ENCODE measurements at places on chromosomes 3 and 15.

GRCh38 chr3:66279168-66279567, 58.4 kb downstream of the SLC25A26 start:
- DNase-seq, result no peak

DNA sequence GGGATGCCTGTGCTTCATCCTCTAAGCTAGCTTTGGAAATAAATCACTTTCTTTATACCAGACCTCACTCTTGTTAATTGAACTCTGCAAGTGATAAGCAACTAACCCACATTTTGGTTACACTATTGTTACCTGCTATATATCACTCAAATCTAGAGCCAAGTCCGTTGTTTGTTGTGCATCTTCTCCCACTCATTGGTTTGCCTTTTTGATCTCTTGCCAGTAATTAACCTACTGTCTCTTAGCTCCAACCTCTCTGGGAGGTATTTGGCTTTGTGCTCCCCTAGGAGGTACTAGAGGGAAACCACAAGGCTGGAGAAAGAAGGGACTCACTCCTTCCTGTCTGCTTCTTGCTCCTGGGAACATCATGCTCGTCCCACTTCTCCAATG, 12.8 kb upstream of the CRBN start:
- DNase-seq, result no peak

DNA sequence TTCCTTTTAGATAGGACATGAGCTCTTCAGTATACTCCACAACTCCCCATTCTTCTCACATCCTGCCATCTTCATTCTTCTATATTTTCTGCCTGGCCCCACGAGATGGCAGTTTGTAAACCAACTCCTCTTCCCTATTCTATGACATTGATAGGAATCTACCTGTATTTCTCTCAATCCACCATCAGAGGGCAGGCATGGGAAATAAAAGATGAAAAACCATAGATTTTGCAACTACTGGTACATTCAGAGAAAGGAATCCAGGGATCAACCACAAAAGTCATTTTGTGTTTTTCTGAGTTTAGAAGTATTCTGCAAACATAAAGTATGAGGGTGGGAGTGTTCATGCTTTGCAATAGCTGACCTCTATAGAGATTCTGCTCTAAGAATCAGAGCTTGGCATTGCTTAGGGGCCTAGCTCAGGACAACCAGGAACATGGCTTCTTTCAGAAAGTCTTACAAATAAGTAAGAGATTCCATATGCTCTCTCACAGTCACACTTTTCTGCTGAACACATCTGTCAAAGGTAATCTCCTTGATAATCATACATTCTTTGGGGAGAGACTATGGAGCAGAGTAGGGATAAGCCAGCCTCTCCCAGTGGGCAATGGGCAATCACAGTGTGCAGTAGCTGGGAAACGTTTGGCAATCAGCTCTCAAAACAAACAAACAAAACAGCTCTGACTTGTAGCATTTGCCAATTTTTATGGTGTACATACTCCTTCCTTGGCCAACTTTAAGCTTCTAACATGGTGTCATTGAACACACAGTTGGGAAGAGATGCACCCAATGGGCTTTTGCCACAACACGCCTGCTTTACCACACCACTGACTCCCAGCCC, 43.1 kb upstream of the SLC25A36 start:
- peak; percentile 41 for DNase-seq

DNA sequence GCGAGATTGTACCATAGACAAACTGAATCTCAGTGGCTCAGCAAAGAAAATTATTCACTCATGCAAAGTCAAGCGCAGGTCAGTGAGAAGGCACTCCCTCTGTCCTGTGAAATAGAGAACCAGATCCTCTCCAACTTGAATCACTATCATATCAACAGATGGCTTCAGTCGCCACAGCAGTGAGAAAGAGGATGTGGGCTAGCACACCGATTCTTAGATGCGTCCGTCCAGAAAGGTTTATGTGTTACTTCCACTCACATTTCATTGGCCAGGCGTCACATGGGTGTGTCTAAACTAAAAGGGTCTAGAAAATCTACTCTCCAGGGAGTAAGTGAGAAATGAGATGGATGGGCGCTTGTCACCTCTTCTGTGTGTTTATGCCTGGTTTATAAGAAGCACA, 141.6 kb upstream of the KBTBD8 start:
- no peak for DNase-seq

GRCh38 chr3:123314359-123315270, 112.9 kb downstream of the SEC22A start:
- DNase-seq, result peak; percentile 98

- no peak for DNase-seq
These were observed 58.0 kb downstream of the CHD2 start for GRCh38 chr15:92958105-92958504.

- no peak for DNase-seq
These were observed 2.5 kb upstream of the PLCH1 start for GRCh38 chr3:155747286-155747945.

- no peak for DNase-seq
These were observed 531.9 kb downstream of the AGBL1 start for GRCh38 chr15:86611417-86612040.

- DNase-seq, result no peak
These were observed 48.0 kb upstream of the RAB6B start for GRCh38 chr3:133943639-133944141.

DNA sequence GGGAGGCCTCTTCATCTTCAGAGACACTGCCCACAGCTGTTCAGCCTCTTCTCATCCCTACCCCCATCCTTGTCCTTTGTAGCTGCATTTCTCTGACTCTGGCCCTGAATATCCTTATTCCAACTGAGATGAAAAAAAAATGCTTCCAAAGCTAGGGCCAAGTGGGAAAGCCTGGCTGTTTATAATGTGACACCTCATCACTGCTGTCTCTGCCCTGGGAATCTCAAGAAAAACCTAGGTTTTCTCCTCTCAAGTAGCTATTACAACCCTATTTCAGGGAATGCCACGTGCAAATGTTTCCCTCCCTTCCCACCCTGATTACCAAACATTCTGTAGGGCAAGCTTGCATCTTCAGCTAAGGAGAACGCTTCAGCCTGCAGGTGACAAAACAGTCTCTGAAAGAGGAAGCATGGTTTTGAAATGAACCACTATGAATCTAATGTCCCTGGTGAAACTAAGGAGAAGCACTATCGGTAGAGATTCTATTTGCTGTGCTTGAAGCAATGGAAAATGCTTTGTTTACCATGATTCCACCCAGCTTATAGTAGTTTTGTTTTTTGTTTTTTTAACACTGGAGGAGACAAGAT, 65.4 kb downstream of the USF3 start:
- DNase-seq, result no peak

- no peak for DNase-seq
These were observed 36.4 kb upstream of the ABHD2 start for GRCh38 chr15:89051875-89052274.

DNA sequence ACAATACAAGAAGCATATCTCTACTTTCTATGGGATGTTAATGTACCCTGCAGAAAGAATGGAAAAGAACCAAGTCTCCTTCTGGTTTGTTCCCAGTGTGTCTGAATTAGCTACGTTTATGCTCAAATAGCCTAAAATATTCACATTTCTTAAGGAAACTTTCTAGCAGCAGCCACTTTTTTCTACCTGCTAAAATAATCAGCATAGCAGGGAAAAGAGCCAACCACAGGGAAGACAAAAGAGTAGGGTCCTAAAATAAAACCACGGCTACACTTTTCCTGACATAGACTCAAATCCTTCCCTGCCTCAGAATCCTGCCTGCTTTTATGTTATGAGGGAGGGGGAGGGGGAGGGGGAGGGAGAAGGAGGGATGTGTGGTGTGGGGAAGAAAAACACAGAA, 136.7 kb downstream of the GBE1 start:
- DNase-seq, result no peak
